ENCODE measurements at places on chromosomes 1 and 21.

GRCh38 chr1:178300352-178300699, 196.4 kb downstream of the CLEC20A start:
- DNase-seq: no peak

DNA sequence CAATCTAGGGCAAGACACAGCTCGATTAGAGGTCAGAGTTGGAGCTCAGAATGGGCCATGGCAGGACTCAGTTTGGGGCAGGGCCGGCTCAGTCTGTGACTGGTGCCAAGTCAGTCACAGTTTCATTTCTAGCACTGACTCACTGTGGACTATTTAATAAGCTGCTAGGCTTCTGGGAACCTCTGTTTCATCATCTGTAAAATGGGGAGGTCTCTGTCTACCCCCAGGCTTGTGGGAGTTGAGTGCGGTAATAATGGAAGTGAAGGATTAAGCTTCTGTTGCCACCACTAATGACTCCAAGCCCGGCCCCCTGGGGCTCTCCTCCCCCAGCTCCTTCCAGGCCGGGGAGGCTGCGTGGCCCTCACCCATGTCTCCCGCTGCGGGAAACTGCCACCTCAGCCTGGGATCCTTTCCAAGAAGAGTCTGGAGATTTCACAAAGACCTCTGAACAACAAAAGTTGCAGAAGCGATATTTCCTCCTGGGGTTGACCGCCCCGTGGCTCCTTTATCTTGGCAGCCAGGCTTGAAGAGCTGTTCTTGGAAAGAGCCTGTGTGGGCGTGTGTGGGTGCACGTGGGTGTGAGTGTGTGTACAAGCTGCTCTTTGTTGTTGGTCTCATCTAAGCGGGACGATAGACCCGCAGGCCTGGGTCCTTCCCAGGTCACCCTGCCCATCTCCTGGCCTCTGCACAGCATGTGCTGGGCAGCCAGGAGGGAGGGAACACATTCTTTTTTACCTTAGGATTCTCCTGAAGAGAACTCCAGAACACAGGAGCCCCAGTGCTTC, 29.1 kb downstream of the KNCN start:
- DNase-seq: no peak

- DNase-seq: no peak
These were observed 51.6 kb downstream of the ETS2 start for GRCh38 chr21:38857152-38857825.

- DNase-seq: no peak
These were observed 787 bp downstream of the PTGFR start for GRCh38 chr1:78491451-78492071.

DNA sequence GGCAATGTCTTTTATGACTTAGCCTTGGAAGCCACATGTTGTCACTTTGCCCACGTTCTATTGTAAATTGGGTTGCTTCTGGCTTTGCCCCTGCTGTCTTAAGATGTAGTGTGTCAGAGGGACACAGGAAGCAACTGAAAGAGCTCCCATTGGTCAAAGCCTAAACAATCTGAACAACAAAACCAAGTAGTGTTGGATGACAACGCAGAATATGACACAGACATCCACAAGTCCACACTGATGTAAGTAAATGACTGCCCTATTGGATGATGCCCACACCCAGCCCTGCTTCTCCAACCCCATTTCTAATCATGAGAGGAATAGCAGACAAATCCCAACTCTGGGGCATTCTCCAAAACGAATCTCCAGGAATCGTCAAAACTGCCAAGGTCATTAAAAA, 50.7 kb downstream of the ELF3 start:
- no peak for DNase-seq

- DNase-seq: no peak
These were observed 9.3 kb downstream of the CHD5 start for GRCh38 chr1:6170742-6171201.

- no peak for DNase-seq
These were observed 20.4 kb downstream of the ARHGEF19 start for GRCh38 chr1:16191916-16192546.

DNA sequence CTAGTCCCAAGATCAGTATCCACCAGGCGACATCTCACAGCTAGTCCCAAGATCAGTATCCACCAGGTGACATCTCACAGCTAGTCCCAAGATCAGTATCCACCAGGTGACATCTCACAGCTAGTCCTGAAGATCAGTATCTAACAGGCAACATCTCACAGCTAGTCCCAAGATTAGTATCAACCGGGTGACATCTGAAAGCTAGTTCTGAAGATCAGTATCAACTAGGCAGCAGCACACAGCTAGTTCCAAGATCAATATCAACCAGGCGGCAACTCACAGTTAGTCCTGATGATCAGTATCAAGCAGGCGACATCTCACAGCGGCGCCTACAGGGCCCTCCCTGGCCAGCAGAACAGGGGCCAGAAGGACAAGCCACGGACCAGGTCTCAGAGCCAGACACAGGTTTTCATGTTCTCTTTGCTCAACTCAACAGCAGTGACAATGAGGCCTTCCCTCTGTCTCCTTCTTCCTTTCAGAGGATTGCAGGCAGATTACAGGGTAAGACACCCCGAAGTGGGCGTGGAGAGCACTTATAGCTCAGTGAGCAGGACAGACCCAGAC, 32.5 kb downstream of the NPHP4 start:
- no peak for DNase-seq

GRCh38 chr1:155017946-155018316, 15.3 kb downstream of the ZBTB7B start:
- no peak for DNase-seq

DNA sequence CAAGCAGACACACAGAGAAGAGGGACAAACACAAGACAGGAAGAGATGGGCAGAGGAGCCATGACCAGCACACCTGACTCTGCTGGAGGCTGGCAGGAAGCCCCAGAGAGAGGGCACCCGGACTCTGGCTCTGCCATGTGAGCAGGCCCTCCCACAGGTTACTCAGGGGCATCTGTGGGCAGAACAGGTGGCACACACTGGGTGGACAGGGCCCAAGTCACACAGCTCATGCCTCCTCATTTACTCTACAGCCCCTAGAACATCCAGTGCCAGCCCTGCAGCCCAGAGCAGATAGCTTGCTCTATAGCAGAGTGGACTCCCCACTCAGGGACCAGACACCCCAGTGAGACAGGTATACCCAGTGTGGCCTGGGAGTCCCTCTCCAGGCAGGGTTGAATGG, 28.7 kb downstream of the PACC1 start:
- DNase-seq: no peak

- DNase-seq: no peak
These were observed 807.7 kb downstream of the USP25 start for GRCh38 chr21:16537501-16537900.

DNA sequence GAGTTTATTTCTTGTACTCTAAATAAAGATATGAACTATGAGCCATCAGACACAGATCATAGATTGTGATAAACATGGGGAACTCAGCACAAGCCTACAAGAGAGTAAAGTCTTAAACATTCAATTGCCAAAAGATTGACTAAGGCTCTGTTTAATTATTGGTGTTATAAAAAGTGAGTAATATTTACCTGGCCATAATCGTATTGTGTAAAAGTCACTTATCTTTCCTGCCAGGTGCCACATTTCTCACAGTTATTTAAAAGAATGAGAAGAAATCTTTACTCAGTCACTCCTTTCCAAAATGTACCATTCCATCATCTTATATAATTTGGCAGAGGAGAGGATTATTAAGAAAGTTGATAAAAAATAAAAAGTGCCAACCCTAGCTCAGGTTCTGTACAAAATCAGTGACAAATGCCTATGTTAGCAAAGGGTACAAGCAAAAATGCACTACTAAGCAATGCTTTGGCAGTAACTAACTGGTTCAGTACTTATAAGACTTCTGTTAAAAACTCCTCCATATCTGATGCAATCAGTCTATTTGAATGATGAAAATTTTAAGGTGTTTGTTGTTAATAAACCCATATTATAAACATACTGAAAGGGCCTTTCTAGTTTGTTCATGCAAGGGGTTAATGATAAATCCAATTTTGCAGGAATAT, 5.8 kb upstream of the NR5A2 start:
- DNase-seq: no peak

- DNase-seq: no peak
These were observed 74.1 kb downstream of the AJAP1 start for GRCh38 chr1:4728319-4729089.

DNA sequence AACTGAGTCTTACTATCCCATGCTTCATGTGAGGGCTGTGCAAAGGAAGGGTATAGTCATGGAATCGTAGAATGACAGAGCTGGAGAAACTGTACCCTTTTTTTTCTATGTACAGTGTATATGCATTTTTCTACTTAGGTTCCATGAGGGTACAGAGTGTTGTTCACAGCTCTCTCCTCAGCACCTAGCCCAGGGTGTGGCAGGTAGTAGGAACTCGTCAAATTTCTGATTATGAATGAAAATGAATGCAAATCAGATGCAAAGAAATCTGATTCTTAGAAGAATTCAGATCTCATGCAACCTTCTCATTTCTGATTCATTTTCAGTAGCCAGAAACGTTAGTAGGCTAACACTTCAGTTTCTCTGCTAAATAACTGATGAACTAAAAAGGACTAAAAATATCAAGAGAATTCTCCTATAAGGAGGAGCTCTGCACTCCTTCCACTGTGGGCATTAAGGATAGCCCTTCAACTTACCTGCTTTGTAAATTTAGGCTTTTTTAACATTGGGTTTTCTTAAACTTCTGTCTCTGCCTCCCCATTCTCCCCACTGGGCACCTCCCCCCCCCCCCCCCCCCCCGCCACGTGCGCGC, 18.0 kb upstream of the HHAT start:
- DNase-seq: no peak

- no peak for DNase-seq
These were observed 4.8 kb downstream of the RBM34 start for GRCh38 chr1:235156265-235156664.

GRCh38 chr1:209645574-209646452, 6.4 kb downstream of the LAMB3 start:
- DNase-seq: no peak

- DNase-seq: no peak
These were observed 54.9 kb upstream of the NEK7 start for GRCh38 chr1:198101716-198102453.

DNA sequence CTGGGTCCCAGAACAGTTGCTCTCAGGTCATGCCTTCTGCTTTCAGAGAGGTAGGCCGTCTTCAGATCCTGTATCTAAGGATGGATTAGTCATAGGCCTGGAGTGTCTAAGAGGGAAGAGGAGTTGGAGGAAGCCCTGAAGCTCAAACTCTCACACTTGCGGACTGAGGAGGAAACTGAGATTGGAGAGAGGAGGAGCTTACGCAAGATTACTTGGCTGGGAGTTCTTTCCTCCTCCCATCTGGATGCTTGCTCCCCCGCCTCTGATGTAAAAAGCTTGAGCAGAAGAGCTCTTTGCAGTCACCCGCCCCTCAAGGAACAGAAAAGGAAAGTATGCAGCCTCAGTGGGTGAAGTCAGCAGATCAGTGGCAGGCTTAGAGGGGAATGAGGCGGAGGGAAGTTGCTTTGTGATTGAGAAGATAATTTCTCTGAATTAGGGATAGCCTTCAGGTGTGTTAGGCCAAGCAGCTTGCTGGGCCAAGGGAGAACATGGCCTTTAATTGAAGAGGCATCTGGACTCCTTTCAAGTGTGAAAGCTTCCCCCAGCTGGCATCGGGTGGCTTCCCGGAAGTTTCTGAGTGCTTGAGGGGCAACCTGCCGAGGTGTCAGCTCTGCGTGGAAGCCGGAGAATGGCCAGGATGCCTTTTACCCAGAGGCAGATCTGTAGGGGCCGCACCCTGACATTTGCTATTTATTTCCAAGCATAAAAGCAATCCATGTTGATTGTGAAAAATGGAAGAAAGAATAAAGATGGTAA, 6.6 kb downstream of the ADORA1 start:
- DNase-seq: no peak

- DNase-seq: no peak
These were observed 15.5 kb downstream of the RHBDL2 start for GRCh38 chr1:38926091-38926490.

DNA sequence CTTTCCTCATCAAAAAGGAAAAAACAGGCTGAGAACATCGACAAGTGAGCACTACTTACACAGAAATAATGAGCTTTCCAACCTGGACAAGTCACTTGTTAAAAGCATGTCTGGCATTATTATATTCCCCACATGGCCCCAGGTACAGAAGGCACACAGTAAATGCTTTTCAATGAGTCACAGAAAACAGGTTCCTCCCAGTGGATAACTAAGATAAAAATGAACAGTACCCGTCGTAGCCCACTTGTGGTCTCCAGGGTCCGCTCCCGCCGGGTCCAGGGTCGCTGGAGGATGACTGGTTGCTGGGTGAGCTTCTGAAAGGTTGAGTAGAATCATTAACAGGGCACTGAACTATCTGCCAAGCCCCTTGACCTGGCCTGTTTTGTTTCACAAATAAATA, 186.6 kb downstream of the SIPA1L2 start:
- no peak for DNase-seq
